Stimulated activated CD4-positive, alpha-beta T cell treated with anti-CD3 and anti-CD28 coated beads, Interleukin-12 subunit alpha, Interleukin-12 subunit beta, amount 100 ng/mL, for 24 hours (primary cell): ENCODE measurements at places on chromosomes 12 and 14.

- no peak for DNase-seq
These were observed 7.3 kb downstream of the GAPDH start for GRCh38 chr12:6541371-6542165.

- DNase-seq = no peak
These were observed 175.0 kb upstream of the TMEM132C start for GRCh38 chr12:128091951-128092382.

DNA sequence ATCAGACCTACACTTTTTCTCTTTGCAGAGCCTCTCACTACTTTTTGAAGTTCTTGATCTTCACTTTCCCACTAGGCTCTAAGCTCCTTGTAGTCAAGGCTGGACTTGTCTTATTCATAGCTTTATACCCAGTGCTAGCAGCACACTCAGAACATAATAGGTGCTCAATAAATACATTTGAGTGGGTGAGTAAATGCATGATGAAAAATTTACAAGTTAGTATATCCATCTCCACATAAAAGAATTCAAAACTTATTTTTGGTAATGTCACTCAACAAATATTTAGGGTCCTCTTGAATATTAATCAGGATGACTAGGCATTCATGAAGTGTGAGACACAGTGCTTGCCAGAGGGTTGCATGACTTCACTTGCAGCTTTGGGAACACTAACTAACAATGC lies 52.6 kb downstream of the NRXN3 start:
- DNase-seq = no peak

GRCh38 chr14:61695695-61696527 lies 598 bp downstream of the HIF1A start:
- DNase-seq = peak; percentile 33

DNA sequence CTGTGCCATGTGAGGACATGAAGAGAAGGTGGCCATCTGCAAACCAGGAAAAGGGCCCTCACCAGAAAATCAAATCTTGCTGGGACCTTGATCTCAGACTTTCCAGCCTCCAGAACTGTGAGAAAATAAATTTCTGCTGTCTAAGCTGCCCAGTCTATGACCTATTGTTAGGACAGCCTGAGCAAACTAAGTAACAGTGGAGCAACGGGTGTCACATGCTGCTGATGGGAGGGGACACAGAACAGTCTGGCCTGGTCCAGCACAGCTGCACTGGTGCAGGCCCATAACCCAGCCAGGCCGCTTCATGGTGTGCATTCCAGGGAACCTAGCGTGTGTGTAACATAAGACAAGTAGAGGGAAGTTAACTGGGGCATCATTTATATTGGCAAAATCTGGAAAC lies 42.1 kb downstream of the GRIP1 start:
- DNase-seq = no peak

DNA sequence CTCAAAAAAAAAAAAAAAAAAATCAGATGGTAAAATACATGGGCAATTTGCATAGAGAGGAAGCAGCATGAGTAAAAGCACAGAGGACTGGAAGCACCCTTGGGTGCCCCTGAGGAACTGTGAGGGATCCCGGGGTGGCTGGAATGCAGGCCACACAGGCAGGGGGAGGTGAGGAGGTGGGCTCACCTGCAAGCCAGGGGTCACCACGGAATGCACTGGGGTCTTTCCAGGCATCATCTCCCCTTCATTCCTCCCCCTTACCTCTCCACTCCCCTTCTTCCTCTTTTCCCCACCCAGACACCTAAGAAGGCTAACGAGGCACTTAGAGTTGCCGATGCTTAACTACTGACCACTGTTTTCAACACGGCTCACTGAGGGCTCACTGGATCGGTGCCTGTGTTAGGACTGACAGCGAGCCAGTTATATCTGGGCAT lies 14.4 kb upstream of the HIP1R start:
- no peak for DNase-seq

- no peak for DNase-seq
These were observed 19.3 kb downstream of the MVK start for GRCh38 chr12:109592905-109593272.

DNA sequence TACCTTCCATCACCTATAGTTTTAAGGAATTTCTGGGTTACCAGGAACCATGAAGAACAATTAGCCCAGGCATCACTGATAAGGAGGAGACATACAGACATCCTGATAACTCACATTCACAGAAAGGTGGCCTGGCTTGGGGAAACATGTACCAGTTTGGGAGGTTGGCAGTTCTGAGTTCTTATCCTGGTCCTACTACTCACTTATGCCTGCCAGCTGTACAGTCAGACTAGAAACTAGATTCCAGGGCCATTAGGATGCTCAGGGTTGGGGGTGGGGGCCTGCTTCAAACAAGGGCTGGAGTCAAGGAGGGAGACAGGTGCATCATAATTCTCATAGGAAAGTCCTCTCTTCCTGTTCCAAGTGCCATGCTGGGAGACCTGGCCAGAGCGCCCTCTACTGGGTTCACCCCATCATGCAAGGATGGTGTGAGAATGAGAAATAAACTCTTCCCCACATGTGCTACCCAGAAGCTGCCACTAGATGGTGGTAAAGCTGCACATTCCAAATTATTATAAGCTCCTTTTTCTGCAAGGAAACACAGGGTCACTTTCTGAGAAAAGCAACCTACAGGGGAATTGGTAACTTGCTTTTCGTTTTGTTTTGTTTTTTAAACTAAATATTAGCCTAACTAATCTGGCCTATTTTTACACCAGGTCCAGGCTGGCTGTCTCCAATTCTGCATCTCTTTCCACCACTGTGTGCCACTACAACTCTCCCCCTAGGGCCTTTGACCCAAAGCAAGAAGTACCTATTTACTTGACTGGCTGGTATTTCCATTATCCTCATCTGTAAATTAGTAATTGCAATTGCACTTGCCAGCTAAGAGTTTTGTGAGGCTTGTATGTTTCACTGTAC lies 14.5 kb downstream of the OAS2 start:
- peak; percentile 60 for DNase-seq

- DNase-seq = no peak
These were observed 15.8 kb upstream of the HNF1A start for GRCh38 chr12:120962532-120963020.

GRCh38 chr12:81705586-81705985 lies 53.6 kb downstream of the PPFIA2 start:
- DNase-seq = no peak

DNA sequence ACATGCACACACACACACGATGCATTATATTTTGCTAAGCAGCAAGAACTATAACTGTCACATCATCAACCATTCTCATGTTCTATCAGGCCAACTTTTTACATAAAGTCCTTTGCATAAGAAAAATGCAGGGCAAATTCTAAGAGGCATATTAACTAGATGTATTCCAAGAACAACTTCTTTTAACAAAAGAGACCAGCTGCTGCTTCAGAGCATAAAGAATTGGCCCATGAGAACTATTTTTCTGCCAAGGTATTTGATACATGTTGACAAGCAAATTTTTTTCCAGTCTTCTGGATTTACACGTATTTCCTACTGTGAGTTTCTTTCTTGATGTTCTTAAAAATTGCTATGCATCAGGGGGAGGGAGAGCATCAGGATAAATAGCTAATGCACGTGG lies 27.2 kb downstream of the GLT8D2 start:
- DNase-seq = no peak

DNA sequence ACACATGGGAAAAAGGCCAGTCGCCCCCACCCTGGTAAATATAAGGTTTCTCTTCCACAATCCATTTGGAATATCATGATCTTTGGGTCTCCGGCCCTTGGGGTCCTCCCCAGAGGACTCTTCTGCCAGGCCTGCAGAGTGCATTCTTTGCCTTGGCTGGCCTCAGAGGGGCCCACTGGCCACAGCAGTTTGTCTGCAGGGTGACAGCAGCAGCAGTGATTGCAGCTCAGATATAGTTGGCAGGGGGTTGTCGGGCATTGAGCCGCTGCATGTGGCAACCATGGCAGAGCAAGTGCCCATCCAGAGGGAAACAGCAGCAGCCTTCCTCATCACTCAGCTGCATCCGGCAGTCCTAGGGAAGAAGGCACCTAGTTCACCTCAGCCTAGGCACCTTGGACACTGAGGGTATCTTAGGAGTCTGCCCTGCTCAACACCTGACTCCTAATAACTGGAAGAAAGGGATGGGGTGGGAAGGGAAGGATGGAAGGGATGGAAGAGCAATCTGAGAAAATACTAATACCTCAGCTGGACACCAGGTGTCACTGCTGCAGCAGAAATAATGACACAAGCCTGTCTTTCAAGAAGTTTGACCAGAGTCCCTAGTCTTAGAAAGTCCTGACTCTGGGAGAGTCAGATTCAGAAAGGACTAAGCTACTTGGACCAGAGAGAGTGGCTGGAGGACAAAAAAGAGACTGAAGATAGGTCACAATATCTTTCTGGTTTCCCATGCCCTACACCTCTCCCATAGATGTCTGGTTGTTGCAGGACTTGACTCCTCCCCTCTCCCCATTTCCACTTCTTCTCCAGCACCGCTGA lies 8.9 kb downstream of the AJUBA start:
- no peak for DNase-seq

GRCh38 chr14:25094171-25094907 lies 44.4 kb upstream of the STXBP6 start:
- DNase-seq = no peak

DNA sequence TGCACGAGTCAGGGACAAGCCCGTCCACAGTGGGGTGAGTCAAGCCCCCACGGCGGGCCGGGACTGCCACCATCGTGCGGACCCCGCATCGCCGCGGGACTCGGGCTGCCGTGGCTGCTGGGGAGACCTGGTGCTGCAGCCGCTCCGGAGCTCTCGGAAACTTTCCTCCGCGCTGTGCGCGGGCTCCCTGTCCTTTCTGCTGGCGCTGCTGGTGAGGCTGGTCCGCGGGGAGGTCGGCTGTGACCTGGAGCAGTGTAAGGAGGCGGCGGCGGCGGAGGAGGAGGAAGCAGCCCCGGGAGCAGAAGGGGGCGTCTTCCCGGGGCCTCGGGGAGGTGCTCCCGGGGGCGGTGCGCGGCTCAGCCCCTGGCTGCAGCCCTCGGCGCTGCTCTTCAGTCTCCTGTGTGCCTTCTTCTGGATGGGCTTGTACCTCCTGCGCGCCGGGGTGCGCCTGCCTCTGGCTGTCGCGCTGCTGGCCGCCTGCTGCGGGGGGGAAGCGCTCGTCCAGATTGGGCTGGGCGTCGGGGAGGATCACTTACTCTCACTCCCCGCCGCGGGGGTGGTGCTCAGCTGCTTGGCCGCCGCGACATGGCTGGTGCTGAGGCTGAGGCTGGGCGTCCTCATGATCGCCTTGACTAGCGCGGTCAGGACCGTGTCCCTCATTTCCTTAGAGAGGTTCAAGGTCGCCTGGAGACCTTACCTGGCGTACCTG lies 1.1 kb downstream of the PDE3A start:
- no peak for DNase-seq

DNA sequence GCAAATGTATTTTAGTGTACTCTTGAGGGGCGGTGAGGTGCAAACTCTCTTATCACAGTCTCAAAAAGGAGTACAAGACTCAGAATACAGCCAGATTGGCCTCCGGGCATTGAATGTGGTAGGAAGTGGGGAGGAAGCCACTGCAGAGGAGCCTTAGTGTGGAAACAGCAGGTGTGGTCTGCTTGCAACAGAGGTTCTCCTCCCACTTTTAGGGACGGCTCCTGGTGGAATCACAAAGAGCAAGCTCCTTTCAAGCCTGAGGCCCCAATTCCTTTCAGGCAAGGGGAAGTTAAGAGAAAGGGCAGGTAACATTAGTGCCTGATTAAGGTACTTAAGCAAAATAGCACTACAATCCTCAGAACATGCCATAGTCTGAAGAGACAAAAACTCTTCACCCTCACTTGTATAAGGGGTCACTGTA lies 23.7 kb upstream of the SLC2A3 start:
- DNase-seq = peak; percentile 53

GRCh38 chr14:68977180-68977717 lies 1.9 kb downstream of the ACTN1 start:
- DNase-seq = no peak

DNA sequence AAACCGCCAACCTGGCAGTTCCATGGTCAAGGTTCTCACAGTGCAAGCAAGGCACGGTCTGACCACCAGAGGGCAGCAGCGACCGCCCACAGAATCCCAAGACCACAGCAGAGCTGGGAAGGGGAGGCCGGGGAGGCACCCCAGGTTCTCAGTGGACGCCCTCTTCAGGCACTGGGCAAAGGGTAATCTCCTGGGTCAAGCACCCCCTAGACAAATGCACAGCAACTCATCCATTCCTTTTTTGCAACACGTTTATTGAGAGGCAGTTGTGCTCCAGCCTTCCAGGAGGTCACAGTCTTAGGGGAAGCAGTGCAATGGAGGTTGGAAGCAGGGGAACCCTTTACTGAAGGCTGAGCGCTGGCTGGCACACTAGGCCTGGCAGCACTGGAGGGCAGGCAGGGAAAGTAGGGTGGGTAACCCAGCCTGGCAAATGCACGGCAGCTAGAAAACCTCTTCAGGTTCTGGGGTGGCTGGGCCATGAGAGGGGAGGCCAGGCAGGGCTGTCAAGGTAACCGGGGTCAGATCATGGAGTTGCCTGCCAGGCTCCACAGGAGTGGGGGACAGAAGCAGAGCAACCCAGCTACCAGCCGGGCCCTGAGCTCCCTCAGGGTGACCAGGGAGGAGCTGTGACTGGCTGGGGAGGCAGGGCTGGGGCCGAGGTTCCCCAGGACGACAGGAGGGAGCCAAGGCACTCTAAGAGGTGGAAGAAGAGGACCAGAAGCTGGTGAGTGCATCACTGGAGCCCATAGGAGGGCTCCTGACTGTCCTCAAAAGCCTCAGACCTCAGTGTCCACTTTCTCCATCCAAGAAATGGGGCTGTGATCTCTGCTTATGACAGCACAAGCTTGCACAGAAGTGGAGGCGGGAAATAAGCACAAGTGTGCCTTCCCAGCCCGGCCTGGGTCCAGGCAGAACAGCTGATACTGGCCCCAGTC lies 1.8 kb upstream of the RHOF start:
- DNase-seq = peak; percentile 75

- DNase-seq = no peak
These were observed 14.0 kb downstream of the CCER1 start for GRCh38 chr12:90940872-90941499.

GRCh38 chr14:51392416-51392815 lies 152.4 kb downstream of the TMX1 start:
- no peak for DNase-seq

DNA sequence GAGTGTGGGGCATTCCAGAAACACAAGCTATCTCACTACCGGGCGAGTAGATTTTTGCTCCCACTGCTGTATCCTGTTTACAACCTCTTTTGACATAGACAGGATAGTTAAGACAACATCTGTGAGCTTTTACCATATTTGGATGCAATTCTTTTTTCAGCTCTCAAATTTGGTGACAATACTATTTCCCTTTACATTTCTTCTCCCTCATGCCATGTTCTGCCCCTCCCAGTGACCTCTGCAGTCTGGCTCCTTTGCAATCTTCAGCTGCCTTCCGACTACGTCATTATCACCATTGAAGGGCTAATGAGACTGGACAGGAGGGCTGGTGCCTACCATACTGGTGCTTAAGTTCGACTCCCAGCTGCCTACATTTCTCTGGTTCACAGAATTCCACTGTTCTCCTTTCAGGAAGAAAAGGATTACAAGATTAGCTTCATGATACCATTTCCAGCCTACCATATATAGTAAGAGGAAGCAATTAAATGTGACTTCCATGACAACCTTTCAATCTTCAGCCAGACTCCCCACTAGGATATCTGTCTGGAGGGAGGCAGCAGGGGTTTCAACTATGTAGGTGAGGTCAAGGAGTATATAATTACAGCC lies 251.6 kb downstream of the PHLDA1 start:
- DNase-seq = no peak
